ENCODE measurements at places on chromosomes 2 and 18. TPM values are rescaled to one million over a fixed set of nuclear protein-coding genes. Genes with fewer than 3 reads are reported as not detected.

Gene PKDCC
- 134 TPM for total RNA-seq

Gene VWA3B
- not detected for total RNA-seq

Gene RESP18
- total RNA-seq, result not detected

Gene NAT8
- not detected for total RNA-seq

Gene ATP5F1A
- 663 TPM for total RNA-seq

Gene RPE
- total RNA-seq, result 47.3 TPM

Gene TSHZ1
- total RNA-seq, result 6.2 TPM

Gene LIPG
- total RNA-seq, result 5.6 TPM

Gene LRRC30
- not detected for total RNA-seq

Gene COL4A3
- total RNA-seq, result not detected

Gene ST8SIA3
- total RNA-seq, result not detected

Gene DSEL
- 32.3 TPM for total RNA-seq

Gene DYNAP
- total RNA-seq, result not detected

Gene NGEF
- total RNA-seq, result not detected

Gene AP1S3
- total RNA-seq, result 0.68 TPM

Gene KLF7
- 11.6 TPM for total RNA-seq
